ENCODE measurements at places on chromosomes 5 and 9.

DNA sequence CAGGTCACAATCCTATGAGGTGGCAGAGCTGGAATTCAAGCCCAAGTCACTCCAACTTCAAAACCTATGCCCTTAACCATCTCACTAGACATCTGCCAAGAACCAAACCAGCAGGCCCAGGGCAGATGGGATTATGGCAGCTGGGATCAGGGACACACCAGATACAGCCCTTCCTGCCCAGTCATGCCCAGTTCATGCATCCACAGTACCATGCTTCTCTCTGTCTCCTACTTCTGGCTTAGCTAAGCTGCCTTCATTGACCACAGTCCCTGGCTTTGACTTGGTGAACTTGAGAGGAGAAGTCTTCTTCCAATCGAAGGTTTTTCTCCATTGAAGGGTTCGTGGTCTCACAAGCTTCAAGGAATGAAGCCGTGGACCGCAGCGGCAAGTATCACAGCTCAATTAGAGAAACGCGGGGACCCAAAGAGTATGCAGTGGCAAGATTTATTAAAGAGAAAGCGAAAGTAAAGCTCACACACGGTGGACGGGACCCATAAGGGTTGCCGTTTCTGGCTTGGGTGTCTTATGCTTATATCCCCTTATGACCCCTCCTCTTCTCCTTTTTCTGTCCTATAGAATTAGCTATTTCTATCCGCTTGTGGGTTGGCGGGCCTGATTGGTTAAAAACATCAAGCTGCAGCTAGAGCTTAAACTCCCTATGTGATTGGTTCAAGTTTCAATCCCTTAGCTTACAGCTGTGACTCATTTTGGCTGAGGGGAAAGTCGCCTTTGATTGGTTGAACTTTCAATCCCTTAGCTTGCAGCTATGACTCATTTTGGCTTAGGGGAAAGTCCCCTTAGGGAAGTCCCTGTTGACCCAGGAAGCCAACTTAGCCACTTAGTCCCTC lies 101.2 kb downstream of the TRIM36 start:
- DNase-seq: peak; percentile 11

GRCh38 chr5:174654442-174654841 lies 69.9 kb upstream of the MSX2 start:
- no peak for DNase-seq

DNA sequence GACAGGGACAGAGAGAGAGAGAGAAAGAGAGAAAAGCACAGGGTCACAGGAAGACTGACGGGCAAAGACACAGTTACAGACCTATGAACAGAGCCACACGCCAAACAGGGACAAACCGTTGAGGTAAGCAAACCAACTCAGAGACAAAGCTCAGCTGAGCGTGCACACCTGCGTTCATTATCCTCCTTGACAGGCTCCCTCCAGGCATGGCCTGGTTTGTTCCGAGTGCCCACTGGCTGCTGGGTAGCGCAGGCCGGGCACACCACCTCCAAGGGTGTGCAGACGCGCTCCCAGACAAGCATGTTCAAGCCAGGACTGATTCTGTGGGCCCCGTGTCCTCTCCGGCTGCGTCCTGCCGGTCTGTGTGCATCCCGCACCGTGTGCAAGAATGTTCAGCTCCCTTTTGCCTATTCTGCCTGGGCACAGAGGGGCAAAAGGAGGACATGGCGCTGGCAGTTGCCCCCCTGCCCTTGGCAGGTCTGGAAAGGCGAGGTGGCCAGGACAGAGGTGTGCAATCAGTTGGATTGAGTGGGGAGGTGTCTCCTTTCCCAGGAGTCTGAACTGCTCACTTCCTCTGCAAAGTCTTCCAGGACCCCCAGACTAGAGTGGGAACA lies 467 bp upstream of the SMIM32 start:
- no peak for DNase-seq

DNA sequence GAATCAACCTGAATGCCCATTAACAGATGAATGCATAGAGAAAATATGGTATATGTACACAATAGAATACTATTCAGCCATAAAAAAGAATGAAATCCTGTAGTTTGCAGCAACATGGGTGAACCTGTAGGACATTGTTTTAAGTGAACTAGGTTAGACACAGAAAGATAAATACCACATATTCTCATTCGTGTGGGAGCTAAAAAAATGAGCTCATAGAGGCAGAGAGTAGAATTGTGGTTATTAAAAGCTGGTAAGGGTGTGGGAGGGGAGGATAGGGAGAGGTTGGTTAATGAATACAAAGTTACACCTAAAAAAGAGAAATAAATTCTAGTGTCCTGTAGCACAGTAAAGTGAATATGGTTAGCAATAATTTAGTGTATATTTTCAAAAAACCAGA lies 23.5 kb downstream of the PTTG1 start:
- no peak for DNase-seq

DNA sequence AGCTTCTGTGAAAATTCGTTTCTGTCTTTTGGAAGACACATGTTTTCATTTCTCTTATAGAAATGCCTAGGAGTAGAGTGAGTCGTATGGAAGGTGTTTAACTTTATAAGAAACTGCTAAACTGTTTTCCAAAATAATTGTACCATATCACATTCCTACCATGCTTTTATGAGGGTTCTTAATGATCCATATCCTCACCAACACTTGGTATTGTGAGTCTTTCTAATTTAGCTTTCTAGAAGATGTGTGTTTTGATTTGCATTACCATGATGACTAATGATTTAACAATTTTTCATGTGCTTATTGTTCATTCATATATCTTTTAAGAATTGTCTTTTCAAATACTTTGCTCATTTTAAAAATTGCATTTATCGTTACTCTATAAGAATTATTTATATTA lies 223.6 kb downstream of the COMMD10 start:
- no peak for DNase-seq

- no peak for DNase-seq
These were observed 56.4 kb downstream of the SCAMP1 start for GRCh38 chr5:78416677-78417425.

- DNase-seq: no peak
These were observed 711 bp downstream of the IRX1 start for GRCh38 chr5:3596261-3596825.

GRCh38 chr9:99491408-99492158 lies 269.5 kb downstream of the SEC61B start:
- DNase-seq: no peak

DNA sequence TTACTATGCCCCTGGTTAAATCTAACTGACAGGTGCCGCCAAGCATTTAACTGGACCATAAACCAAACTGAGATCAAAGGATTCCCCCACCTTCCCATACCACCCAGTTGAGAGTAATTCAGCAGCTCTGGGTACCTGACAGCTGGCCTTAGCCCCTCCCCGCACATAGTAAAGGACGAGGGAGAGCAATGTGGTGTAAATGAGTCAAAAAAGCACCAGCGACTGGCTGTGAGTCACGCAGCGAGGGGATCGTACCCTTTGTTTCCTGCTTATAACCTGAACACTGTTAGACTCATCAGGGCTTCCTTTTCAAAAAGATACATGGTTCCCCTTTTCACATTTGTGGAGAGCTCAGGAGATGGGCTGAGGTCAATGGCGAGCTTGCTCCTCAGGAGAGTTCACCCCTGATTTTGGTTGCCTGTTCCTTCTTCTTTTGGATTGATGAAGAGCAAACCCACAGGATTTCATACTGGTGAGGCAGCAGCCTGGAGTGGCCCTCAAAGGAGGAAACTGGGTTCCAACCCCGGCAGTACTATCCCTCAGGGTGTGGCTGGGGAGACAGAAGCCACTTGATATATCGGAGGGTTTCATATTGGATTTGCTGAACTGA lies 71.5 kb downstream of the ANKRD33B start:
- DNase-seq: peak; percentile 4

DNA sequence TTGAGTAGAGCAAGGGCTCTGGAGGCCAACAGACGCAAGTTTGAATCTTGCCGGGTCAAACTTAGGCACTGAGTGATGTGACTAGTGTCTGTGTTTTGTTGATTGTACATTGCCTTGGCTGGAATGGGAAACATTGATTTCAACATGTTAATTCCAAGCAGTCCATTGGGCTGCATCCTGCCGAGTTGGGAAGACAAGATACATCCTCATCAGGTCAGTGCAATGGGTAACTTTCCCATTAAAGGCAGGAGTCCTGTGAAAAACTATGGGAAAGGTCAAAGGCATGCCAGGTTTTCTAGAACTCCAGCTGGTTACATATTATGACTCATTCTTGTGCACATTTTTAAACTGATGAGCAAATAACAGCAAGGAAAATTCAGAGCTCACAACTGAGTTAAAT lies 126.5 kb upstream of the ABCA1 start:
- no peak for DNase-seq

- DNase-seq: no peak
These were observed 37.5 kb downstream of the NAA35 start for GRCh38 chr9:85978496-85978895.

- no peak for DNase-seq
These were observed 17.9 kb upstream of the MSMP start for GRCh38 chr9:35771943-35772342.

DNA sequence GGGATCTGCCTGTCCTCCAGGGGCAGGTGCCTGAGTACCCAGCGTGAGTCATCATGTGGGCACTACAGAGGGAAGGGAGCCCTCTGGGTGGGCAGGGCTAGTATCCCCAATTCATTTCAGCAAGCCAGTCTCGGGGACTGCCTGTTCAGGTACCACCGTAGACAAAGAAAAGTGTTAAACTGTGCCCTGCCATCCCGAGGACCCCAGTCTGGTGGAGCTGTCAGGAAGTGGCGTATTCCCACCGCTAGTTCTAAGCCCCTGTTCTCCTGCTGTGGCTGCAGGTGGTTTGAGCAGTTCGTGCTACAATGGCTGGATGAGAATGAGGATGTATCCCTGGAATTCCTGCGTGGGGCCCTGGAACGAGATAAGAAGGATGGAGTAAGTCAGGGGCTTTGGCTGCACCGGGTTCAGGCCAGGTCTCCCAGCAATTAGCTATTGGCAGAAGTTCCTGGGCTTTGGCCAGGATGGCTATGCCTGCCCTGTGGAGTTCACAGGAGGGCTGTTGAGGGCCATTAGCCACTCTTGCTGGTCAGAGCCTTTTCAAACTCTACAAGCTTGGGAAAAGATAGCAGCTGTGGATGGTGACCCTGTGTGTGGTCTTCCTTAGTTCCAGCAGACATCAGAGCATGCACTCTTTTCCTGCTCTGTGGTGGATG lies 93.2 kb upstream of the RUSC2 start:
- DNase-seq: no peak

- DNase-seq: no peak
These were observed 272.7 kb upstream of the TRPC7 start for GRCh38 chr5:136638084-136638483.

- no peak for DNase-seq
These were observed 70.6 kb downstream of the SMARCA2 start for GRCh38 chr9:2085716-2086115.

DNA sequence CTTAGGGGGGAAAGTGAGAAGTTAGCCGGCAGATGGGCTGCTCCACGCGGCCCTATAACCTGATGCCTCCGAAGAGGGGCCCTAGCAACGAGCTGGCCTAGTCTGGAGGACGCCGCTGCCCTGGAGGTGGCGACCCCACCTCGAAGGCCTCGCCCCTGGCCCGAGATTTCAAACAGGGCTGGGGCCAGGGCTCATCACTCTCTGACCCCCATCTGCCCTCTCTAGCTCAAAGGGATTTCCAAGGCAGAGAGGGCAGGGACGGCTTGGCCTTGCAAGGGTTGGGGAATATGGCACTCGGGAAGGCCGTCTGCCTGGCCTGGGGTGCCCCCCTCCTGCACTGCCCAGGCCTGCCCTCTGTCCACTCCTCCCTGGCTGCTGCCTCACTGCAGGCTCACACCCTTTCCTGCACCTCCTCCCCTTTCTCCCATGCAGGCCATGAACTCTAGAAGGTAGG lies 25.5 kb upstream of the TIFAB start:
- no peak for DNase-seq

- DNase-seq: no peak
These were observed 11.6 kb upstream of the PAPPA start for GRCh38 chr9:116141864-116142561.

DNA sequence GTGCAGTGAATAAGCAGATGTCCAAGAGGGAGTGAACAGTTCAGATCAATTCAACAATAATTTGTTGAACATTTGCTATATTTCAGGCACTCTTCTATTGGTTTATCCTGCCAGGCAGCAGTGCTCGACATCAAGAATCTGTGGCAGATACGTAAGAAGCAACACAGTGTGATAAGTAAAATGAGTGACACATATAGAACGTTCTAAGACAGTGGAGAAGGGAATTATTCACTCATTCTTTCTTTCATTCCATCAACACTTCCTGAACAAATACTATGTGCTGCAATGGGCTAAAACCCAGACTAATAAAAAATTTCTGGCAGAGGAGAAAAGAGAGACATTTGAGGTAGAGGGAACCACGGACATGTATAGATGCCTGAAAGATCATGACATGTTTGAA lies 89.9 kb upstream of the GLIS3 start:
- DNase-seq: no peak

DNA sequence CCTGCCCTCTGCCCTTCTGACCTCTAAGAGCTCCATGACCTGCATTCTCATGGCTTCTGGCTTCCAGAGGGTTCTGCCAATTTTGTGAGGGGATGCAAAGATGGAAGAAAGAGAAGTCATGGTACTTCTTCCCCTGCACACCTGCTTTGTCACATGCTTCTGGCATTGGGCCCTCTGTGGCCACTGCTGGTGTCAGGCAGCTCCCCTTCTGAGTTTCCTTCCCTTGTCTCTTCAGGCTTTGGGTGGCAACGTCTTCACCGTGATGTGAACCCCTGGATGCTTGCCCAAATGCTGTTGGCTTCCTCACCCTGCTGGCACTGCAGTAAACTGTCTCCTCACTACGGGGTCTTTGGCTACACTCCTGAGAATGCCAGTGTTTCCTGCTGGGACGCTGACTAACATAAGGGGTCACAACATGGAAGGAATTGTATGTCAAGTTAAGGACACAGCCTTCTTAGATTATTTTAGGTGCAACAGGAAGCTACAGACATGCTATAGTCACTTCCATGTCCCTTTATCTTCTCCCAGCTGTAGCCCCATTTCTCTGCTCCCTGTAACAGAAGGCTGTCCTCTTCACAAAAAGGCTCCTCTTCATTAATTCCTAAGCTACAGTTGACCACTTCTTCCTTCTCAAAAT lies 8.9 kb upstream of the CLINT1 start:
- no peak for DNase-seq

DNA sequence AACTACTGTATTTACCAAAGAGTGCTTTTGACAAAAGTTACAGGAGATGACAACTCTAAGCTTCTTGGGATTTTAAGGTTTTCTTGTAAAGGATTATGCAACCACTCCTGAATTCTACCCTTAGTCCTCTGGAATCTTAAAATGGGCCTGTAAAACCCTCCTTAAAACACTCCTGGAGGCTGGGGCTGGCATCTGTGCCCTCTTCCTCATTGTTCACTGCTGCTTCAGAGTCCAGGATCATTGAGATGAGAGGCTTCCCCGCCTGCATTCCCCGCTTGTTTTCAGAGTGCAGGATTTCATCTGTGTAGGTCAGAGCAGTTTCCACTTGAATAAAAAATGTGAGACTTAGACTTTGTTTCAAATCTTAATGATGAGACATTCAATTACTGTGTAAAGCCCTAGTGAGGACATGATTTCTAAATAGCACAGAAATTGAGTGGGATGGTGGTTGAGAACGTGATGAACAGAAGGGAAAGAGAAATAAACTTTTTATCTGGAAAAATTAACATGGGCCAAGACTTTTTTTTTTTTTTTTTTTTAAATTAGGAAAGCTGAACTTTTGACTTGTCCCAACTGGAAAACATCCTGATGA lies 40.4 kb downstream of the PCSK5 start:
- no peak for DNase-seq
